Left lung (tissue), 14 donors: ENCODE measurements at places on chromosomes 1 and 21.

DNA sequence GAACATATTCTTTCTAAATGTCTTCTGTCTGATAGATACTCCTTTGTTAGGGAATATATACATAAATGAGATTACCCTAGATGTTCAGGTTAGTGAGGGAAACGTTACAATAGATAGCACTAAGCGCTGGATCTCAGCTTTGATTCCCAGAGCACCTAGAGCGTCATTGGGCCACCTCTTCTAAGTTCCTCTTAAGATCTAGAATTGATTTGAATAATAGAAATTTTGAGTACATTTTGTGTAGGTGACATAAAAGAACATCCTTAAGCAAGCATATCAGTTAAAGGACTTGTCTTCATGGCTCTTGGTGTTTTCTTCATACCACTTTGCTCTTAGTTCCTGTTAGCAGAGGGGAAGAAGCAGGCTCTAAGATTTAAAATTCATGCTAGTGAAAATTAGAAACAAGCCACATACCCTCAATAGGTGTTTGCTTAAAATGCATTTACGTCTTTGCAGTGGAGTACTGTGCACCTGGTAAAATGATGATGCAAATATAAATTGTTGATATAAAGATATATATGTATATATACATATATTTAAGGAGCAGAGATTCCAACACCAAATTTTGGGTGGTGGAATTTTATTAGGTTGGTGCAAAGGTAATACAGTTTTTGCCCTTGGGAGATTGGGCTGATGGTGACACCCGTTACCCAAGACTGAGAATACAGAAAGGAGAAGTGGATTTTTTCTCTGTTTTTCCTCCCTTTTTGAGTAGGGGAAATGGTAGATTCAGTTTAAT lies 47.1 kb downstream of the DYRK1A start:
- DNase-seq, result no peak

GRCh38 chr1:164895026-164895912 lies 336.3 kb downstream of the PBX1 start:
- DNase-seq, result no peak

- peak; percentile 31 for DNase-seq
These were observed 165.7 kb downstream of the NCAM2 start for GRCh38 chr21:21163904-21164303.

GRCh38 chr1:91546876-91547275 lies 46.2 kb downstream of the CDC7 start:
- DNase-seq, result no peak

DNA sequence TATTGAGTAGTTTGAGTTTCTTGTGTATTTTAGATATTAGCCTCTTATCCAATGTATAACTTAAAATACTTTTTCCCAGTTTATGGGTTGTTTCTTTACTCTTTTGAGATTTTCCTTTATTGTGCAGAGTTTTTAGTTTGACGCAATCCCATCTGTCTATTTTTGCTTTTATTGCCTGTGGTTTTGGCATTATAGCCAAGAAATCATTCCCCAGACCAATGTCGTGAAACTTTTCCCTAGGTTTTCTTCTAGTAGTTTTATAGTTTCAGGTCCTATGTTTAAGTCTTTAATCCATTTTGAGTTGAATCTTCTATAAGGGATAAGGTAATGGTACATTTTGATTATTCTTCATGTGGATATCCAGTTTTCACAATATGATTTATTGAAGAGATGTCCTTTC lies 87.6 kb downstream of the LEPR start:
- no peak for DNase-seq

DNA sequence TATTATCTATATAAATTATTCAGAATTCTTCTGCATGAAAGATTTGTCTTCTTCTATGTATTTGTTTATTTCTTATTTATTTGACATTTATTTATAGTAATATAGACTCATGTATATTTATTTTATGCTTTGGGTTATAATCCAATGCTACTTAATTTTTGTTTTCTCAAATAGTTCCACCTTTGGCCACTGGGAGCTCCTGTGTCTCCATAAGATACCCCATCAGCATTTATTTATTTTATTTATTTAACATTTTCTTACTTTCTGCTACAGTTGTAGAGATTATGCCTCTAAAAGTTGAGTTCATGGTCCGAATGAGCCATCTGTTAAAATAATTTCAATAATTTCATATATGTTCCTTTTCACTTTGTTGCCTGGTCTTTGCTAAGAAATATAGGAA lies 289.4 kb downstream of the ADGRL2 start:
- no peak for DNase-seq
